ENCODE measurements at places on chromosomes 16 and 17.

GRCh38 chr16:54720259-54720658 lies 210.4 kb upstream of the IRX5 start:
- no peak for DNase-seq

DNA sequence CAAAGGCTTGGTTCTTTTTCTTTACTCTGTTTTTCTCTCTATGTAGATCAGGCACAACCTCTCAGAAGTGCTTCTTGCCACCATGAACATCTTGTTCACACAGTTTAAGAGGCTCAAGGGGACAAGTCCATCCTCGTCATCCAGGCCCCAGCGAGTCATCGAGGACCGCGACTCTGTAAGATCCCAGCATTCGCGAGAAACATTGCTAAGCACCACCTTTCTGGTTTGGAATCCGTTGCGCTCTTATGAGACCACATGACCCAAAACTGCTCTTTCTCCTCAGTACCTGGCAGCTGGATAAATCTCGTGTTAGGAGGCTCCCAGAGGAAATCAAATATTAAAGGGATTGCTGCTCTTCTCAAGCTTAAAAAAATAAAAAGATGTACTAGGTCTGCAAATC lies 23.3 kb upstream of the SLC12A3 start:
- DNase-seq = no peak

DNA sequence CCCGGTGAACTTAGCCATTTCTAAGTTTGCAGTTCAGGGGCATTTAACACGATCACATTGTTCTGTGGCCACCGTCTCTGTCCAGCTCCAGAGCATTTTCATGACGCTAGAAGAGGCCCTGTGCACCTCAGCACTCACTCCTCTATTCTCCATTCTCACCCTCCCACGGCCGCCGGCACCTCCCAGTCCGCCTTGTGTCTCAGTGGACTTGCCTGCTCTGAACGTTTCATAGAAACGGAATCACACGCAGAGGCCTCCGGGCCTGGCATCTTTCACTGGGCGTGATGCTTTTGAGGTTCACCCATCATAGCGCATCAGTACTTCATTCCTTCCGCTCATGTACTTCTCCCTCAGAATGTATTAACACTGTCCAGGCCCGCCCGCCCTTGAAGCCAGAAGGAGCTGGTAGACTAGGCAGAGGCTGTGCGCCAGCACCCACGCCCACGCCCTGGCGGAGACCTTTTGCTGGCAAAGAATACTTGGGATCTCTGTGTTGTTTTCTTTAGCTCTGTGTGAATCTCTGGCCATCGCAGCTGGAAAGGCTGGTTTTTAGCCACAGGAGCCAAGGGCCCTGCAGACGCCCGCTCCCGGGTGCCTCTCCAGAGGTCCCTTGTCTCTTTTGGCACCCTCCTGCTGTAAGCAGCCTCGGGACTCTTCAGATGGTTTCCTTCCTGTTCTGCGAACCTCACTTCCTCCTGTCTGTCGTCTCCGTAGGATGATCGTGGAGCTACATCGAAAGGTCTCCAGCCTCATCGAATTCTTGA lies 23.4 kb upstream of the JPT2 start:
- no peak for DNase-seq

DNA sequence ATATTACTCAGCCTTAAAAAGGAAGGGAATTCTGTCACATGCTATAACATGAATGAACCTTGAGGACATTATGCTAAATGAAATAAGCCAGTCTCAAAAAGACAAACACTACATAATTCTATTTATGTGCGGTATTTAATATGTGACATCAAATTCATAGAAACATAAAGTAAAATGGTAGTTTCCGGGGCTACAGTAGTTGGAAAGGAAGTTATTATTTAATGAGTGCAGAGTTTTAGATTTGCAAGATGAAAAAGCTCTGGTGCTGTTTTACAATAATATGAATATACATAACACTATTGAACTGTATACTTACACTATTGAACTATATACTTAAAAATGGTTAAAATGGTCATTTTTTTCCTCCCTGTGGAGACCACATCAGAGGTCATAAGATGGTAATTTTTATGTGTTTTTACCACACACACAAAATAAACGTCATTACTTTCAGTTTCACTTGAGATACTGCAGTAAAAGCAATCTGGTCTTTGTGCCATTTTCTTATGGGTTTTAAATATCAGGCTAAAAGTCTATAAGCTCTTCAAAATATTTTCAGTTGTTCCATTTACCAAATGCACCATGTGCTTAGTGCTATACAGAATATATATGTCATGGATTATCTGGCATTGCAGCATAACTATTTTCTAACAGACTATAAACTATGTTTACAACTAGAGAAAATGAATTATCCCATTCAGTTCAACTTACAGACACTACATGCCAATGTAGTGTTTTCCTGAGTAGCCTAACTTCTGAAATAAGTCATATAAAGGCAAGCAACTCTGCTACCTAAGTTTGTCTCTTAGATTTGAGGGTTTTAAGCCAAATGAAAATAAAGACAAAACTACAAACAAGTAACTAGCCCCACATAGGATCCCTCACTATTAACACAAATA lies 90.9 kb downstream of the SPAG9 start:
- DNase-seq = no peak

DNA sequence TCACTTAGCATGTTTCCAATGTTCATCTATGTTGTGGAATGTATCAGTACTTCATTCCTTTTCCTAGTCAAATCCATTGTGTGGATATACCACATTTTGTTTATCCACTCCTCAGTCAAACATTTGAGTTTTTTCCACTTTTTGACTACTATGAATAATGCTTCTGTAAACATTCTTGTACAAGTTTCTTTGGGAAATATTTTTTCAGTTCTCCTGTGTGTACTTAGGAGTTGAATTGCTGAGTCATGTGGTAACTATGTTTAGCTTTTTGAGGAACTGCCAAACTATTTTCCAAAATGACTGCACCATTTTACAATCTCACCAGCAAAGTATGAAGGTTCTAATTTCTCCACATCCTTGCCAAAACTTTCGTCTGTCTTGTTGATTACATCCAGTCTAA lies 223.7 kb upstream of the AXIN2 start:
- DNase-seq = no peak

- DNase-seq = no peak
These were observed 6.8 kb downstream of the MYO1D start for GRCh38 chr17:32870027-32870670.

- DNase-seq = no peak
These were observed 571 bp downstream of the TIMP2 start for GRCh38 chr17:78924481-78925151.

DNA sequence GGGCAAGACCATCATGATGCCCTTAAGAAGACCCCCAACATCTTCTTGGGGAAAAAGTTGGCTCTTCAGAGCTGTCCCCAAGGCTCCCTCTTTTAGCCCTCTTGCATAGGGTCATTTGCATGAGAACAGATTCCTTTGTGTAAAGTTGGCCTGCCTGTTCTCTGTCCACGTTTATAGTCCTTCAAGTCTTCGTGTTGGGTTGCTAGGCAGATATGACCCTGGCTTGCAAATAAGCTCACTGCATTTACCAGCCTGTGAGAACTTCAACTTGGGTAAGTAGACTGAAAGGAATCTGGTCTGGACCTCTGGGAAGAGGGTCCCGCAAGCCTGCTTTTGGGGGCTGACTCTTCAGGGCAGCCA lies 2.9 kb downstream of the ARSG start:
- DNase-seq = no peak

DNA sequence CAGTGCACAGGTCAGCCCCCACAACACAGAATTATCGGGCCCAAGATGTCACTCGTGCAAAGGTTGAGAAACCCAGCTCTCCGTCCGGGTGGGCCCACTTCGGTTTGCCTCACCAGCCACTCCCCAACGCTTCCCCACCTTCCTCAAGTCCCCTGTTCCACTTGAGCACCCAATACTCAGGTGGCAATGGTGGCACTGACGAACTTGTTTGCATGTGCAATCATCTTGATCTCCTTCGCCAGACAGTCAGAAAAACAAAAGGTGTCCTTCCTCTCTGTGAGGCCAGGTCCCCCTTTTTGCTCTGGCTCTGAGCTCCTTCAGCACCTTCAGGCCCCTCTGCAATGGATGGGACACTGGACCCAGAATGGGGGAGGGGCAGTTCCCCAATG lies 3.7 kb downstream of the GGA2 start:
- no peak for DNase-seq

DNA sequence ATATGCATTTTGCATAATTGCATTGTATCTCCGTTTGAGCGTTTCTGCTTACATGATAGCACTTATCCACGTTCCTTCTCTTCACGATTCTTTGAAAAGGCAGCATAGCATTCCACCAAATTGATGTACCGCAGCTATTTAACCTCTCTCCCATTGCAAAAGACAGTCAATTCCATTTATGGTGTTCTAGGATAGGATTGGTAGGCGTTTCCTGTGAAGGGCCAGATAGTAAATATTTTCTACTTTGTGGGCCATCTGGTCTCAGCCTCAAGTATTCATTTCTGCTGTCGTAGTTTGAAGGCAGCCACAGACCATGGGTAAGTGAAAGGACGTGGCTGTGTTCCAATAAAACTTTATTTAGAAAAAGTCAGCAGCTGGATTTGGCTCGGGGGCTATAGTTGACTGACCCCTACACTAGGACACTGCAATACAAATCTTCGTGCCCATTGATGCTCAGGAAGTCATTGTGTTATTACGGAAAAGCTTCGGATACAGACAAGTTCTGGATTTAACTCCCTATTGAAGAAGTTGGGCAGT lies 10.1 kb downstream of the SNX29 start:
- no peak for DNase-seq

- DNase-seq = no peak
These were observed 80.4 kb downstream of the PGS1 start for GRCh38 chr17:78458736-78459335.

DNA sequence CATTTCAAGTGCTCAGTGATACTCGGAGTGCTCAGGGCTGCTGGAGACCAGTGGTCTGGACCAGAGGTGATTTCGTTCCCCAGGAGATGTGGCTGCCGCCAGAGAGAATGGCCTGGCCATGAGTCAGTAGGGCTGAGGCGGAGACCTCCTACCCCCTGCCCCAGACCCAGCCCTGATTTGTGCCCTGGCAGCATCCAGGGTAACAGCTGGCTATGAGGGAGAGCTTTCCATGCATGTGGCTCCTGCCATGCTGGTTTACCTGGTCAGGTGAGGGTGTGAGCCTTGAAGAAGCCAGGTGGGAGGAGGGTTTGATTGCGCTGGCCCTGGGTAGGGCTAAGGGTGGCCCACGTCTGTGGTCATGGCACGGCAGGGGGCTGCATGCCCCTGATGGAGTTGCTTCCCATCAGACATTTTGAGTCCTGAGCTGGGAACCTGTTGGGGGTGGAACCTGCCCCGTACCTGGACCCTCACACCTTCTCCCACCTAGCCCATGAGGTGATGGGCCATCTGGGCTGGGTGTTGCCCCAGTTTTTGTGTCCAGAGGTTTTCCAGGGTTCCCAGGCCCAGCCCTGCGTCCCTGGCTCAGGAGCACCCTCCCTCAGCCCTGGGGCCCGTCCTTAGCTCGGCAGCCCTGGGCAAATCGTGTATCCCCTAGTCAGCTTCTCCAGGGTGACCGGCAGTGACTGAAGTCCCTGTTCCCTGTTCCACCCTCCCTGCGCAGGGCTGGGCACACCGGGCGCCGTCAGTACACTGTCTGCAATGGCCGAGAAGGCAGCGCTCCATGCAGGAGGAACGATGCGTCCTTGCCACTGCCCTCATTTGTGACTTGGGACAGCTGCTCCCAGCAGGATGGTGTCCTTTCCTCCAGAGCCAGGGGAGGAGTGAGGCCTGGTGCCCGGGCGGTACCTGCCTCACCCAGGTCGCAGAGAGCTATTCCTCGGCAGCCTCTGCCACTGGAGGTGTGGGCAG lies 9.0 kb upstream of the CSNK1D start:
- DNase-seq = no peak

DNA sequence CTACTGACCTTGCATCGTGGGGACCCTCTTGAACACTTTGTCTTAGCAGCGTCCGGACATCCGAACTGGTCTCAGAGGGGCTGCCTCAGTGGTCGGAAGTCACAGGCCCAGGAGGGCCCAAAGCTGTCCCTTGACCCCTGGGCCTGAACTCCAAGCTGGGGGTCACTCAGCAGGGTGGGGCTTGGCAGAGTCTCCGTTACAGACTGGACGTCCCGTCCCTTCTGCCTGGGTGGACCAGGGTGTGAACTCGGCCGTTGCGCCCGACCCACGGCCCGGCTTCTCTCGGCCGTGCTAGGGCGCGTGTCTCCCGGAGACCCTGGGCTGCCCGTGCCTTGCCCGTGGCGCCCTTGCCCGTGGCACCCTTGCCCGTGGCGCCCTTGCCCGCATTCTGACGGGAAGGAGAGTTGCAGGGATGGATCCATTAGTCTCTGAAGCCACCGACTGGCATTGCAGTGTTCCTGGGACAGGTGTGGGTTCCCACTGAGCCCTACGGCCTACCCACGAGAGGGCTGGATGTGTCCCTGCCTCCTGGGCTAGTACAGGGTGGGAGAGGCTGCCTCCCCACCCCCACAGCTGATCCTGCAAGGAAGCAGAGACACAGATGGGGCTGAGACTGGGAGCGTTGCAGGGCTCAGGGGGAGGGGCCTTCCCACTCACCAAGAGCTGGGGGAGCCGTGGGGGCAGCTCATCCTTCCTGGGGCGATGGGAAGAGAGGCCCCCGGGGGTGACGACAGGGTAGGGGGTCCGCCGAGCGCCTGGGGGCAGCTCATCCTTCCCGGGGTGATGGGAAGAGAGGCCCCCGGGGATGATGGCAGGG lies 4.9 kb downstream of the CACNA1H start:
- no peak for DNase-seq
